Left renal pelvis (tissue), 4 donors: ENCODE measurements at places on chromosomes 11 and 22. TPM values are rescaled to one million over a fixed set of nuclear protein-coding genes. Genes with fewer than 3 reads are reported as not detected.

GRCh38 chr11:89625171-89625570, 84.9 kb upstream of the TRIM77 start:
- DNase-seq, result no peak

GRCh38 chr11:130219148-130219547, 59.6 kb downstream of the ST14 start:
- DNase-seq, result no peak

YPEL4 gene
- polyA plus RNA-seq, result 1.5 TPM

OR6A2 gene
- not detected for polyA plus RNA-seq

APOL5 gene
- 0.22 TPM for polyA plus RNA-seq

GLYAT gene
- 106 TPM for polyA plus RNA-seq

CNIH2 gene
- 4.1 TPM for polyA plus RNA-seq
